ENCODE measurements at places on chromosomes 5 and 9.

- DNase-seq = no peak
Observed at GRCh38 chr5:172252501-172252900, 31.1 kb downstream of the UBTD2 start.

DNA sequence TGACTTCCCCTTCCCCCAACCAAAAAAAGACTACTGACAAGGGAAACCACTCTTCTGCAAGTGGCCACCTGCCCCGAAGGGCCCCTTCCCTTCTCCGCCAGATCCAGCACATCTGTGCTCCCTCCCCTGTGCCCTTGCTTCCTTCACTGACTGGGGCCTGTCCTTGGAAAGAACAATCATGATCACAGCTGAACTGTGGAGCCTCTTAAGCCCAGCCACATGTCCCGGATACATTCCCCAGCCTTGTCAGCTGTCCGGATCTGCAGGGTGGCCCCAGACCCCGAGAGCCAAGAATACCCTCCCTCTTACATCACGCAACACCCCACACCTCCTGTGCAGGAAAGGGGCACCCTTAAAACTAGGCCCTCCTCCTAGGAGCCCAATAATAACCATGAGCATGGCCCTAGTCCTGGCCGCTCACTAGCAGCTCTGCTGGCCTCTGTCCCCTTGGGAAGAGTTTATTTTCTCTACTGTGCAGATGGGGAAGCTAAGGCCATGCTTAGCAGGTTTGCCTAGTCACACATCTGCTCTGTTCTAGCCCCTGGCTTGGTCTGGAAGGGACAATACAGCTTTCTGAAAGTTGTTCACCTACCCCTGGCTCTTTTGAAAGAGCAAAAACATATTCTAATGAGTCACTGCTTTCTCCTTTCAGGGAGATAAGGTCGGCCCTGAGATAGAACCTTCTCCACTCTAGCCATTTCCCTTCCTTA is 3.8 kb downstream of the SPRY4 start:
- DNase-seq = no peak

DNA sequence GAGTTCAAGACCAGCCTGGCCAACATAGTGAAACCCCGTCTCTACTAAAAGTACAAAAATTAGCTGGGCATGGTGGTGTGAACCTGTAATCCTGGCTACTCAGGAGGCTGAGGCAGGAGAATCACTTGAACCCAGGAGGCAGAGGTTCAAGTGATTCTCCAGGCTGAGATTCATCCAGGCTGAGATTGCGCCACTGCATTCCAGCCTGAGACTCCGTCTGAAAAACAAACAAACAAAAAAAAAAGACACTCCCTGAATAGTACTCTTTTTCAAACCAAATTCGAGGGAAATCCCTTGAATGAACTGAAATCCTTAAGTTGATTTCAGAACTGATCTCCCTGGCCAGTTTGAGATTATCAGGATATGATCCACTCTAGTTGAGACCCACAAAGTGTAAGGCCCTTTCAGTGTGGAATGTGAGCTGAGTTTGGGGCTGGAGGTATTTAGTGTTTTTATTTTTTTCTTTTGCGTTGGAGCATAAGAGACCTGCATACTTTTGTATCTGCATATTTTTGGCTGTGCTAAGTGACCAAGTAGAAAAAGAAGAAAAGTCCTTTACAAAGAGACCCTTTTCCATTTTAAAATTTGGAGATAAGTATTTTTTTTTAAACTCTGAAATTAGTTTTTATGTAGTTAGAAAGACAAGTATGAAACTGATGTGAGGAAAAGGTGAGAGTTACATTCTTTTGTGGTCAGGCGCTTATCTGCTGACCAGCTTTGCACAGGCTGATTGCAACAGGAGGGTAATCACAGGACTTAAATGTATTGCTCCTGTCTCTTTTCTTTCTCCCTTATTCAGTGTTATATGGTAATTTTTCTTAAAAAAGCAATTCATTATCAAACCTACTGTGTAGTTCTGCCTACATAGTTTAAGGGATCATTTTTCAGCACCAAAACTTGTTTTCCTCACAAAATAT is 42.9 kb downstream of the TMEFF1 start:
- DNase-seq = no peak

- DNase-seq = no peak
Observed at GRCh38 chr5:131212471-131213021, 41.8 kb downstream of the LYRM7 start.

- DNase-seq = no peak
Observed at GRCh38 chr9:70389621-70390266, 24.7 kb downstream of the KLF9 start.

DNA sequence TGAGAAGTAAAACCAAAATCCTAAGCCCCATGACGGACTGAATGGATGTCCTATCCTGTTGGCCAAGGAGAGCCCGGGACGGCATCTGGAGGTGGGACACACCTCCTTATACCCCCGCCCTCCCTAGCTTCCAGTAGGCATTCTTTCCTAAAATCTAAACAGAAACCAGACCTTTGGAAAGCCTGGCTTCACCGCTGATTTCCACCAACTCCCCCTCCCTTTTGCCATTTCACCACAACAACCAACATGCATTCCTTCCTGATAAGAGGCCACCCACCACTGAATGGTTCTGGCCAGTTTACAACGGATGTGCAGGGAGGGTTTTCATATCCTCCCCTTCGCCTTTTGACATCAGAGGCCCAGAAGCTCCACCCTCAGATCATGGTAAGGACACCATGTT is 9.2 kb upstream of the RARS1 start:
- DNase-seq = no peak

Measured in NCI-H2081 treated with DMSO at 0.1 percent for 48 hours (cell line).